ENCODE measurements at places on chromosomes 5 and 9.

- DNase-seq, result no peak
Observed at GRCh38 chr5:124056991-124057723, 545.2 kb downstream of the CSNK1G3 start.

GRCh38 chr9:131735238-131736128 is 4.4 kb downstream of the RAPGEF1 start:
- no peak for DNase-seq

GRCh38 chr9:116066221-116066620 is 87.4 kb upstream of the PAPPA start:
- no peak for DNase-seq

- DNase-seq, result no peak
Observed at GRCh38 chr9:90034071-90034470, 429.3 kb downstream of the GADD45G start.

- DNase-seq, result peak; percentile 35
Observed at GRCh38 chr9:68974431-68974830, 39.5 kb downstream of the PRKACG start.

All from GM12892 (cell line).